Activated T-cell treated with anti-CD3 and anti-CD28 coated beads, Interleukin-2, amount 50 U/mL, for 1 hour (primary cell): ENCODE measurements at places on chromosomes 3 and 15.

GRCh38 chr15:88695691-88696251, 57.0 kb downstream of the ISG20 start:
- no peak for DNase-seq

DNA sequence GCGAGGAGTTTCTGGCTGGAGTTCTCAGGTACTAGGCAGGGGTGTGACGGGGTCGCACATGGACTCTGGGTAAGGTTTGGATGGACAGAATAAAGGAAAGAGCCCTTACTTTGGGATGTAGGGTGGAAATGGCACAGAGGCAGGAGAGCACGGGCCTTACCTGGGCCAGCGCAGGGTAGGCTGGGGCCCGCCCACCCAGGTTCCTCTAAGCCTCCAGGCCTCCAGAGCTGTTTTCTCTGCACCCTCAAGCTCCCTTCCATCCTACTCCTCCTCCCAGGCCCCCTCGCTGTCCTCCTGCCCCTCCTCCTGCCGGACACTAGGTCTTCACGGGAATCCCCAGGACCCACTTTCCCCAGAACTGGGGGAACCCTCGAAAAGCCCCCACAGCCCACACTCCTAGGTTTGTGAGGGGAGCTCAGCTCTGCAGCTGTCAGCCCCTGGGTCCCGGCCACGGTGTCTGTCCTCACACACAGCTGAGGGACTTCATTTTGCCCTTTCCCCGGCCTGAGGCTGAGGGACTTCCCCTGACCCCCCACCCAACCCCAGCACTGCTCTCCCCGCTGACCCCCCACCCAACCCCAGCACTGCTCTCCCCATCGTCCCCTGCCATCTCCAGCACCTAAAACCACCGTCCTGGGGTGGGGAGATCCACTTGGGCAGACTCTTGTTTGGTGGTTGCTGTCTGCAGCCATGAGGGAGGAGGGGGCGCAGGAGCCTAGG, 53.0 kb upstream of the PCSK6 start:
- DNase-seq = no peak

- no peak for DNase-seq
These were observed 732.4 kb upstream of the BCHE start for GRCh38 chr3:166569589-166569988.

DNA sequence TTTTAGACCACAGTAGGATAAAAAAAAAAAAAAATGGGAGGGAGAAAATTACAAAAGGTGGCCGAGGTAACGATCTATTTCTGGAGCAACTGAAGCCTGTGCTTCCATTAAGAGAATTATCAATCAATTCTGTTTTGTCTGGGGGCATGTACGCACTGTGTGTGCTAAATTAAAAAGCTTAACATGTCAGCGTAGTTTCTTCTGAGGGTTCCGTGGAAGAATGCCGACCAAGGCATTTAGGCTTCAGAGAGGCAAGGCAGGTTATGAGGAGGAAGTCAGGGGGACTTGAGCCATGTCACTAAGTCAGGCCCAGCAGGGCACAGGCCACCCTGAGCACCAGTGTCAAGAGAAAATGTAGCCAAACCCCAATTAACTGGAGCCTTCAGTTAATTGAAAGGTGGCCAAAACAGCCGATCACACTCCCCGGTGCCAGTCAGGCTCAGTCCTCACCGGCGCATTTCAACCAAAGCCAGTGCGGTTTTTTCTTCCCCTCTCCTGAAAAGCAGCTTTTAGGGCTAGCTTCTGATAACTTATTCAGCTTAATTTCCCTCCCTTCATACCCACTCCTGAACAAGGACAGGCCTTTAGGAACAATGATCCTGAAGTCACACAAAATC, 113.9 kb downstream of the MEGF11 start:
- no peak for DNase-seq

DNA sequence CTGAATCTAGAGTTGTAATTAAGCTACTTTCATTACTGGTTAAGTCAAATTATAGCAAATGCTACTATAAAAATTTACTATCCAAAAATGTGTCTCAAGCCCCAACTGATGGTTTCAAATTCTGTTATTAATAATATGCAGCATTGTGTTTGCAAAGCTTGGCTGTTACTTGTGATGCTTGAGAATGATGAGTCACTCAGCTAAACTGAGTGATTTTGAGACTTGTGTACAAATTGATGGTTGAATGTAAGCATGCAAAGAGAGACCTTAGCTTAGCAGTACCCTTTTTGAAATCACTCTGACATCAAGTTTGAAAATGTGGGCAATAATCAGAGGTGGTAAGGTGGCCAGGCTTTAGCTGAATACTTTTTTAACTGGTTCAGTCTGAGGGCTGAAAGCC, 27.6 kb downstream of the OPA1 start:
- DNase-seq = no peak

DNA sequence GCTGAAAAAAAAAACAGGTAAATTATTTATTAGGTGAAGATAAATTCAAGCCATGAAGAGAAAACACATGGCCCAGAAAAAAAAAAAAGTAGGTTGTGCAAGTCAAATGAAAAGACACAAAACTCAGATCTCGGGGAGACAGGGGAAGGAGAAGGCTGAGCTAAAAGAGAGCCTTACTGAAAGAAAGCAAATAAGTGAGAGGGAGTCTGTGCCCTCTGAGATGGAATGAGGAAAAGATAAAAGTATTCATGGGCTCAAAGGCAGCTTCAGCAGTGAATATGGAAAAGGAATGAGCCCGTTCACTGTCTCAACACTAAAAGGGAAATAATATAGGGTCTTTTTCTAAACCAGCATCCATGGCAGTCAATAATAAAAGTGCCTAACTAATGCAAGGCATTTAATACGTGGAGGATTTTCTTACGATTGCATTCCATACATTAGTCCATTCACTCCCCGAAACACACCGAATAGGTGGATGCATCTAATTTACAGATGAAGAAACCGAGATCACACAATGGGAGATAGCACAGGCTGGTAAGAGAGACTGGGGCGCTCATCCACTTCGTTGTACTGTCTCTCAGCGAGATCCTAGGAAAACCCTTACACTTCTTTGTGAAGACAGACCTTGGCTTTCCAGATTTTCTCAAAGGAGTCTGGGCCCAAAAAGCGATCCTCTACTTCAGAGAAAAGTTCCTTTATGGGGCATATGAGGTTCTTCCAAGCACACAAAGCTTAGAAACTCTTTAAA, 1.1 kb downstream of the TFDP2 start:
- no peak for DNase-seq

DNA sequence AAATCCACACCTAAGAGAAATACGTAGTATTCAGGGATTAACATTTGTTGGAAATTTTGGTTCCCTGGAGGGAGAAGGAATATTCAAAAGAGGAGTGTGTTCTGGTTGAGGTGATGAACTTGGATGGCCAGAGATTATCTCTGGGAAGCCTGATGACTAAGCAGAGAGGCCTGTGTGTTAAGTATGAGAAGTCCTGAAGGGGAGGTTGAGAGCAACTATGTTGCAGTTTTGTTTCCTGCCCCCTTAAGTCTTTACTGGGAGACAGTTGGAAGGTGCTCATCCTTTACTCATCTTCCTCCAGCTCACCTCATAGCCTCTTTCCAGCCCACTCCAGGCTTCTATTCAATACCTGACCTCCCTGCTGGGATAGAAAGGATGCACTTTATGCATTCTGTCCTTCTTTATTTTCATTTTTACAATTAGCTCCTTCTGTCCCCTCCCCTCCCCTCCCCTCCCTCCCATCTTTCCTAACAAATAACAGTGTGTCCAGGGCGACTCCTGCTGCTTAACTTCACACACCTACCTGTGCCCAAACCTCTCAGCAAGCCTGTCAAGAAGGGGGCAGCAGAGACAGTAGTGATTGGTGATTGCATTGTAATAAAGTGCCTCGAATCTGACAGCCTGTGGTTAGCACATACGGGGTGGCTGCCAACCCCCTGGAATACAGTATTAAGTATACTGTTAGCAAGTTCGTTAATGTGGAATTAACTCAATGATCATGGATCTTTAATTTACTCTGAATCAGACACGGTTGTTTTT, 11.9 kb downstream of the RAP2B start:
- DNase-seq = no peak

GRCh38 chr3:131925571-131925970, 109.2 kb downstream of the CPNE4 start:
- no peak for DNase-seq

- DNase-seq = no peak
These were observed 34.0 kb upstream of the TRPM1 start for GRCh38 chr15:31135523-31135922.

DNA sequence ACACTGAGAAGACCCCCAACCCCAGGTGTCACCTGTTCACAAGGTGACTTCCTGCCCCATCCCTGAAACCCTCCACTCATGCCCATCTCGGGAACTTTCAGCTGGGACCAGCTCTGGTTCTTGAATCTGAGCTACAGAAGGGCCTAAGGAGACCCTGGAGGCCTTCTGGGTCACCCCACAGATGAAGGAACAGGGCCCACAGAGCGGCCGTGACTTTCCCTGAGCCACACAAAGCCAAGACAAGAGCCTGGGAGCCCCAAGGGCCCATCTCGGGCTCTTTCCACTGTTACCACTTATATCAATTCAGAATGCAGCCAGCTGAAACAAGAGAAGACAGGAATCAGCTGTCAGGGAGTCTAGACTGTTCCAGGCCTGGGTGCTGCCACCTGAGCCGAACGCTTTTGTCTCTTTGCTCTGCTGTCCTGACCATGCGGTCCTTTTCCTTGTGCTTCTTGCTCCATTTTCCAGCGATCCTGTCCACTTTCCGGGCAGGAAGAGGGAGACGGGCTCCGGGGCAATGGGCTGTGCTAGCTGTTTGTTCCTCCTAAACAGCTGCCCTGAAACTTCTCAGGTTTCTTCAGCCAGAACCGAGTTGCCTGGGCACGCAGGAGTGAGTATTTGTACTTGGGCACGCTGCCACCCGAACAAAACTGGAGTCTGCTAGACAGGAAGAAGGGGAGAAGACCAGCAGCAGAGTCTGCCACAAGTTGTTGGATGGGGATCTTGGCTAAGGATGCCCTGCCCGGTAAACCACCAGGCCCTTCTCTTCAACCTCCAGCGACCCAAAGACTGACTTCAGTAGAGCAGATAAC, 28.0 kb upstream of the PIGZ start:
- no peak for DNase-seq

GRCh38 chr3:183486472-183486871, 58.1 kb upstream of the MCF2L2 start:
- no peak for DNase-seq

DNA sequence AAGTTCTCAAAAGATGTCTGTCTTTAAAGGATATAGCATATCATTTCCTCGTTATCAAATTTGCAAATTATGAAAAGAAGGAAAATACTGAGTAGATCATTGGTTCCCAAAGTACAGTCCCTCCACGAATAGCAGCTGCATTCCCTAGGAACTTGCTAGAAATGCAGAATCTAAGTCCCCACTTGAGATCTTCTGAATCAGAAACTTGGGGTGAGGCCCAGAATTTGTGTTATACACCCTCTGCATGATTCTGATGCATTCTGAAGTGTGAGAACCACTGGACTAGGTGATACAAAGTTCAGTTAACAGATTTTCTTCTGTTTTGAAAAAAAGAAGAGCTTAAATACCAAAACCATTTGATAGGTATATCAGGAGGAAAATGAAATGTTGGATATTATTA, 77.1 kb downstream of the SLC25A26 start:
- DNase-seq = no peak

- no peak for DNase-seq
These were observed 40.2 kb downstream of the TRANK1 start for GRCh38 chr3:36904641-36905040.

DNA sequence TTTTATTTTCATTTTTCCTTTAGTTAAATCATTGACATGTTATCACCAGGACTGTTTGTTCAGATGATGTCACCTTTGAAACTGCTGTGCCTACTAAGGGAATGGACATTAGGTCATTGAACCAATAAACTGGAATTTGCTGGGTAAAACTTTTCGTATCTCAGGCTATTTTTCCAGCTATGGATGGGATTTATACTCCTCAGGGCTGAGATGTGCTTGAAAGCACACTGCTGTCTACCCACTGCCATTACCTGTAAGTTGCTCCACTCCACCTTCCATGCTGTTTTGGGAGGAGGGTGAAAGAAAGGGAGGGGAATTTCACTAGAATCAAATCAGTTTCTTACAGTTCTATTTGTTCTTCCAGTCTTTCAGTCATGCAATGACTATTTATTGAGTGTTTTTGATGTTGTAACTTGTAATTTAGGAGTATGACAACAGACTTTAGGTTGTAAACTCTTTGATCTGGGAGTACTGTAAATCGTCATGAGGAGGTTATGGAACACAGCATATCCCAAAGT, 11.3 kb downstream of the EHD4 start:
- DNase-seq = no peak

DNA sequence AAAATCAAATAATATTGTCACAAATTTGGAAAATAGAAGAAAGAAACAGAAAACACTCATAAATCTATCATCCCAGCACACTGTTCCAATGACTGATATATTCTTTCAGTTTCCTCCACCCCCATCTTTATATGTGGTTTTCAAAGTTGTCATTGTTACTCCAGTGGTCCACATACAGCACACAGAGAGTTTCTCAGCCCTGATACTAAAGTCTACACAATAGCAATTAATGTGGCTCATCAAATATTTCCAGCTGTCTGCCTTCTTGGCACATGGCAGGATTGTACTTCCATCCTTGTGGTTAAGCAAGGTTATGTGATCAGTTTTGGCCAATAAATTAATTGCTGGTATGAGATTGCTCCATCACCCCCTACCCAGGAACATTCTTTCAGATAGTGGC, 221.7 kb downstream of the PDCD6IP start:
- no peak for DNase-seq

GRCh38 chr3:7929319-7929889, 572.2 kb upstream of the LMCD1 start:
- DNase-seq = no peak

DNA sequence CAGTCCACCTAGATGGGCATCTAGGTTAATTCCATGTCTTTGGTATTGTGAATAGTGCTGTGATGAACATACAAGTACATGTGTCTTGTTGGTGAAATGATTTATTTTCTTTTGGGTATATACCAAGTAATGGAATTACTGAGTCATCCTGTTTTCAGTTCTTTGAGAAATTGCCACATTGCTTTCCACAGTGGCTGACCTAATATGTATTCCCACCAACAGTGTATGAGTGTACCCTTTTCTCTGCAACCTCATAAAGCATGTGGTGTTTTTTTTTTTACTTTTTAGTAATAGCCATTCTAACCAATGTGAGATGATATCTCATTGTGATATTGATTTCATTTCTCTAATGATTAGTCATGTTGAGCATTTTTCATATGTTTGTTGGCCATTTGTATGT, 86.0 kb upstream of the NDN start:
- DNase-seq = no peak

DNA sequence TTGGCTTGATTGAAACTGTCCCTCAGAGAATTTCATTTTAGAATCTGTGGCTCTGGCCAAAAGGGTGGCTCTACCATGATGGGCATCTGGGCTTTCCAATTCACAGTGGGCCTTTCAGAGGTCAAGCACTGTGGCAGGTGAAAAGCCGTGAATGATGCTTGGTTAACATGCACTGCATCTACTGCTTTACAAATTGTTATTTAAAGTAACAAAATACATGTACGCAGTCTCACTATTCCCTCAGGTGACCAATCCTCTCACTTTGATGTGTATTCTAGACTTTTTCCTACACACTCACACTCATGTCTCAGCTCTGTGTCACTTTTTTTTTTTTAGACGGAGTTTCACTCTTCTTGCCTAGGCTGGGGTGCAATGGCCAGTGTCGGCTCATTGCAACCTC, 70.5 kb downstream of the MGLL start:
- no peak for DNase-seq

- DNase-seq = no peak
These were observed 25.4 kb downstream of the SEC61A1 start for GRCh38 chr3:128077665-128078064.
